ENCODE measurements at places on chromosomes 2 and 18. TPM values are rescaled to one million over a fixed set of nuclear protein-coding genes. Genes with fewer than 3 reads are reported as not detected.

Gene CNDP1
- not detected for total RNA-seq

Gene NCL
- total RNA-seq, result 160 TPM

Gene ANO7
- total RNA-seq, result not detected

Gene SMPD4
- 13.5 TPM for total RNA-seq

Gene GALNT3
- 78.2 TPM for total RNA-seq

Gene FAHD2B
- 7.5 TPM for total RNA-seq

Gene PEX13
- total RNA-seq, result 69.9 TPM

Gene TNFAIP6
- 6.0 TPM for total RNA-seq

Gene RAB6C
- total RNA-seq, result not detected

Gene NEU2
- total RNA-seq, result not detected

Gene LCT
- not detected for total RNA-seq

Gene SH3RF3
- under 0.01 TPM for total RNA-seq

Gene SCYGR4
- total RNA-seq, result not detected

Gene ANKRD29
- 14.1 TPM for total RNA-seq

Gene EMX1
- total RNA-seq, result not detected

Gene CLEC4F
- total RNA-seq, result not detected

Gene HAUS1
- 27.1 TPM for total RNA-seq

Gene FAM161A
- total RNA-seq, result 1.7 TPM

Gene COL6A3
- total RNA-seq, result 0.72 TPM

Gene CIDEA
- 4.3 TPM for total RNA-seq

Gene C2orf66
- 0.43 TPM for total RNA-seq

Gene CAVIN2
- 1.7 TPM for total RNA-seq

Gene BOK
- 48.2 TPM for total RNA-seq

Gene KCNK3
- not detected for total RNA-seq

Gene IL18R1
- total RNA-seq, result 5.1 TPM

Gene TEKT4
- total RNA-seq, result not detected

Gene MYL12B
- 641 TPM for total RNA-seq

Gene INHBB
- total RNA-seq, result 0.21 TPM

Gene IFT172
- 5.8 TPM for total RNA-seq

Gene RNF25
- total RNA-seq, result 15.1 TPM

Gene MFSD2B
- not detected for total RNA-seq

Gene CFAP65
- under 0.01 TPM for total RNA-seq

Gene DDX1
- 66.3 TPM for total RNA-seq

Gene POLR1A
- total RNA-seq, result 17.7 TPM

Gene TMEM178A
- total RNA-seq, result 0.43 TPM

Gene PIKFYVE
- 20.7 TPM for total RNA-seq

Gene SCN7A
- under 0.01 TPM for total RNA-seq

Gene FOXD4L1
- under 0.01 TPM for total RNA-seq

Gene ANKRD62
- total RNA-seq, result not detected

Gene TMEM169
- 0.72 TPM for total RNA-seq

Gene MYO1B
- total RNA-seq, result 236 TPM

Gene LYG2
- not detected for total RNA-seq

Gene GFPT1
- total RNA-seq, result 62.4 TPM

Gene UGT1A6
- total RNA-seq, result 23.2 TPM

Gene CD8B2
- total RNA-seq, result not detected

Gene FNDC4
- 16.9 TPM for total RNA-seq

Gene ACKR3
- total RNA-seq, result 14.7 TPM

Gene CDKL4
- total RNA-seq, result 0.96 TPM

Gene RGPD3
- total RNA-seq, result 0.21 TPM

Gene EML6
- 0.48 TPM for total RNA-seq

Gene SLC39A10
- 13.9 TPM for total RNA-seq

Gene ADAM23
- total RNA-seq, result 0.24 TPM

Gene ADCYAP1
- not detected for total RNA-seq

Gene C2orf76
- total RNA-seq, result 3.4 TPM
